ENCODE measurements at places on chromosomes 3 and 15.

DNA sequence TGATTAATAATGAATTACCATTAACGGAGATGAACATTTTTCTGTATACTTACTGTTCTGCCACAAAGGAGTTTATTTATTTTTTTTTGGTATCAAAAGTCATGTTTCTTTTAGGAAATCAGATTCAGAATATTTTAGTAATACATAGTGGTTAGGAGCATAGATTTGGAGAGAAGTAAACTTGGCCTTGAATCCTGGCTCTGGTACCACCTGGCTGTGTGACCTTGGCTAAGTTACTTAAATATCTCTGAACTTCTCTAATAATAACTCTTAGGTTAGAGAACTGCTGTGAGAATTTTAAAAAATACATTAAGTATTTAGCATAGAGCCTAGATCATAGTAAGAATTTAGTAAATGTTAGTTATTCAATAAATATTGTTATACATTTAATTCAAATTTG is 309.1 kb downstream of the RBMS3 start:
- no peak for DNase-seq

DNA sequence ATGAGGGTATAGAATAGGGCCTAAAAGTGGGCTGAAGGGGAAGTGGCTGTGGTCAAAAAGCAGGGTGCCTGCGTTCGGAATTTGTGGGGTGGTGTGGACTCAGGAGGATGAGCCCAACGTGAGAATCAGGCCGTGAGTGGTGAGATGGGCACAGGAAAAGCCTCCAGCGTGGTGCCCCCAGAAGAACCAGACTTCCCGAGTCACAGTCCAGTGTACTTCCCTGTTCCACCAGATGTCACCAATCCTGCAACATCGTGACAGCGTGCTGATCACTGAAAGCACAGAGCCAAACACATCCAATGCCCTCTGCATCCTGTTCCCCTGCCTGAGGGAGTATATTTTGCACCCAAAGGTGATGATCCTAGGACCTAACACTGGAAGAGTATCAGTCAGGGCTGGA is 20.8 kb upstream of the ACAN start:
- DNase-seq, result no peak

GRCh38 chr3:103629391-103629790 is 1194.6 kb downstream of the ZPLD1 start:
- DNase-seq, result no peak

DNA sequence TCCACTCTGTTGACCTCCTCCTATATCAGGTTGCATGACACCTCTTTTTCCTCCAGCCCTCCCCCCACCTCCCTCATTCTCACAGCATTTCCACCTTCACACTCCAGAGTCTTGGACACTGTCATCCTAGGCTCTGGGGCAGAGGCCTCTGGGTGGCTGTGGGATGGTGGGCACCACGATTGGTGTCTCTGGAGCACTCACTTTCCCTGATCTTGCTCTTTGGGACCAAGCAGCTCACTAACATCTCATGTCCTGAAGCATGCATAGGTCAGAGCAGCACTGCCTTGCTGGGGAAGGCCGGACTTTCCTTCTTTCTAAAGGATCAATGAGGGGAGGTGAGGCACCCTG is 14.9 kb downstream of the ZBTB47 start:
- DNase-seq, result no peak

GRCh38 chr15:45180201-45180600 is 7.6 kb downstream of the SHF start:
- no peak for DNase-seq

GRCh38 chr15:31557899-31558298 is 231.3 kb downstream of the KLF13 start:
- no peak for DNase-seq

DNA sequence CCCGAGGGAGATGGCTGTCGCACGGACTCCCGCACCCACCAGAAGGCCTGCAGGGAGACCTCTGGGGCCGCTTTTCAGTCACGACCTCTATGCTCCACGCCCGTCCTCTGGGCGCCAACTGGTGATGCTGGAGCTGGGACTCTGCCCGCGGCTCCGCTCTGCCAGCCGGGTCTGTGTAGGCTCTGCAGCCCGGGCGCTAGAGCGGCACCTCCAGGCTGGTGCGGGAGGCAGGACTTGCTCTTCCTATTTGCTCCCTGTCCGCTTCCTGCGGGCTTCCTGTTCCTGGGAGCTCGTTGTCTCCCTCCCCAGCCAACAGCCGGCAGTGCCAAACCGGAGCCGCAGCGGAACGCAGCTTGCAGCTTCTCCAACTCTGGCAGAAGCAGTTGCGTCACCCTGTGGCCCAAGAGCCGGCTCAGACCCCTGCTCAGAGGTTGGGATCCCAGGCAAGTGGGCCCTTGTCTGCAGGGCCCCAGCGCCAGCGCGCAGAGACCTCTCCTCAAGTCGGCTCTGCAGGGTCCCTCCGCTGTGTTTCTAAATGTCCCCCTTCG is 285.9 kb downstream of the XXYLT1 start:
- peak; percentile 60 for DNase-seq

DNA sequence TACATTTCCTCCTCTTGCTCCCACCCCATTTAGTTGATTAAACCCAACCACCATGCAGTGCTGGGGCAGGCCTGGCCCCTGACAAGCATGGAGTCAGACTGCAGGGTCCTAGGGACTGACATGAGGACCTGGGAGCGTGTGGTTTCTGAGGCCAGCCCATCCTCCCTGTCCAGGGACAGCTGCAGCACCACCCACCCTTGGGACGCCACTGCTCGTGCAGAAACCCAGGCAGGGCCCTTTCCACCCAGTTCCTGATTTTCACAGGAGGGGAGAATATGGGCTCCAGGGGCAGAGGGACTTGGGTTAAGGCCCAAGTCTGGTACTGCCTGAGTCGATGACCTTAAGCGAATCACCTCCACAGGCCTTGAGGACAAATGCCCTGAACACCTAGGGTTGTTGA is 23.7 kb downstream of the PLXND1 start:
- no peak for DNase-seq

DNA sequence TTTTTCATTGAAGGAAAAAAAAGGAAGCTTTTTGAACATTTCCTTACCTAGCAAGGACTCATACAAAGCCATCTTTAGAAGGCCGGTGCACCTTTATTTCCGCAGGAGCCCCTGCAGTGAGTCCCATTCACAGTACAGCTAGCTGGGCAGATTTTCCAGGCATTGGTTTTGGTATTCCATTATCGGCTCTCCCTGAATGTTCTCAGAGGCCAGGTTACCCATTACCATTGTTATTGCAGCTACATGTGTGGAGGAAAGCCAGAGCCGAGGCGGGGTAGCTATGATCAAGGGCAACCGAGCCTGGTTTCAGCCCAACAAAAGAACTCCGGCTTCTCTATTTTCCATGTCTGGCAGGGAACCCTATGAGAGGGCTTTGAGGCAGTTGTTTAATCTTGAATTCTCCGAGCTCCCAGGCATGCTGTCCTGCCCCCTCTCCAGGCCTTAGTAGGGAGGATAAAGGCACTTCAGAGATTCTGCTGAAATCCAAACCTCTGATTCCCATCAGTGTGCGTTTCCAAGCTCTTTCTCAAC is 100.3 kb downstream of the LRRK1 start:
- DNase-seq, result no peak

DNA sequence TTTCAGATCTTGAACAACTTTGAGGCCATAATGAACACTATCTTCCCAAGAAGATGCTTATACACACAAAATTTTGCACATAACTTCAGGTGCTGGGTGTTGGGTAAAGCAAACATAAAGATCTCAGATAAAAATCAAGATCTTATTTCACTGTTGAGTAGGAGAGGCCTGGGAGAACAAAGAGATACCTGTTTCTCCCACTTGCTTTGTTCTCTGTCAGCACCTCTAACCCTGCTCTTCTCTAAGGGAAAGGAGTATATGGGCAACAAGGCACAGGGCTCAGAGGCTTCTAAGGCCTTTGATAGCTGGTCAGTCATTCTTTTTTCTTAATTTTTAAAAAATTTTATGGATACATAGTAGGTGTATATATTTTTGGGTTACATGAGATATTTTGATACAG is 3.6 kb upstream of the GK5 start:
- no peak for DNase-seq

DNA sequence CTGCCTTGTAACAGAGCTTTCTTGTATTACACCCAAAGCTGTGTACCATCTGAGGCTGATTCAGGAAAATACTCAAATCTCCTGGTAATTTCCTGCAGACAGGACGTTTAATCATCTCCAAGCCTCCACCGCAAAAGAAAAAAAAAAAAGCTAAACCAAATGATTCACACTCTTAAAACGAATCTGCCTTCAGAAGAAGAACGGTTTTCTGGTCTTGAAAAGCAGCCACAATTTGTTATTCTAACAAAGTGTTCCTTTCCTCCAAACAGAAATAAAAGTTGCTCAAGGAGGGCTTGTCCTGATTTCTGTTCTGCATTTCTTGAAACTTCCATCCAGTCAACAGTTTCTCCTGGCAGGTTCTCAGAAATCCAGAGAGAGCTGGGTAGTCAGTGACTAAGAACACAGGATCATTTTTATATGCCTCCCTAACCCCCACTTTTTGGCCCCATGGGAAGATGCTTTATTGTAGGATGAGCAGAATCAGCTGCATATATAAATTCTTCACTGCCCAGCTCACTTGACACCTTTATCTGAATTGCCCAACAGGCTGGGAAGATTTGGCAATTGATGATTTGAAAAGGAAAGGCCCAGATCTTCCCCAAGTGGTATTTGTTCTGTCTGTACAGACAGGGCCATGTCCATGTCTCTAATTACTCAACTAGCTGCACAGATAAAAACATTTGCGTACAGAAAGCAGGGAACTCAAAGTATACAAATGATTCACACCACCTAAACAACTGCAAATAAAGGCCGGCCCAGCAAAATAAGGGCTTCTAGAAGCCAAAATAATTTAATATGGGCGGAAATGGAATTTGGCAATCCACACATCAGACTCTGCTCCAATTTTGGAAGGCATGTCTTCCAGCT is 41.0 kb upstream of the PRICKLE2 start:
- peak; percentile 60 for DNase-seq

- no peak for DNase-seq
Observed at GRCh38 chr3:150237490-150237889, 170.6 kb upstream of the TSC22D2 start.

DNA sequence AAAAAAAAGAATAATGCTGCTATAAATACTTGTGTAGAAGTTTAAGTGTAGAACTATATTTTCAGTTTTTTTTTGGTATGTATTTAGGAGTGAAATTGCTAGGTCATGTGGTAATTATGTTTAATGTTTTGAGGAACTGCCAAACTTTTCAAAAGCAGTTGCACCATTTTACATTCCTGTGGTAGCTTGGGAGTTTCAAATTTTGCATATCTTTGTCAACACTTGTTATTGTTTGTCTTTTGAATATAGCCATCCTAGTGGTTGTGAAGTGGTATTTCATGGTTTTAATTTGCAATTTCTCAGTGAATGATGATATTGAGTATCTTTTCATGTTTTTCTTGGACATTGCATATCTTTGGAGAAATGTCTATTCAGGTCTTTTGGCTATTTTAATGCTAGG is 30.4 kb downstream of the SKIL start:
- no peak for DNase-seq

DNA sequence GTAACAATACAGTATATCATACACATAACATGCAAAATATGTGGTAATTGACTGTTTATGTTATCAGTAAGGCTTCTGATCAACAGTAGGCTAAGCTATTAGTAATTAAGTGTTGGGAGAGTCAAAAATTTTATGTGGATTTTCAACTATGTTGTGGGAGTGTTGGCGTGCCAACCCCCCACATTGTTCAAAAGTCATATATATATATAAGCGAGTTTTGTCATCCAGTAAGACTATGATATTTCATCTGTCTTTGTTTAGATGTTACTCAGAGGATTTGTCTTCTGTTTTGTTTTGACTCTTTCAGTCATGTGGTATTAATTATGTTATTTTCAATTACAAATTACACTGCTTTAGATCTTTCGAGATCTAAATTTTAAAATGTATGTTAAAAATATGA is 51.0 kb upstream of the RAP2B start:
- DNase-seq, result no peak

DNA sequence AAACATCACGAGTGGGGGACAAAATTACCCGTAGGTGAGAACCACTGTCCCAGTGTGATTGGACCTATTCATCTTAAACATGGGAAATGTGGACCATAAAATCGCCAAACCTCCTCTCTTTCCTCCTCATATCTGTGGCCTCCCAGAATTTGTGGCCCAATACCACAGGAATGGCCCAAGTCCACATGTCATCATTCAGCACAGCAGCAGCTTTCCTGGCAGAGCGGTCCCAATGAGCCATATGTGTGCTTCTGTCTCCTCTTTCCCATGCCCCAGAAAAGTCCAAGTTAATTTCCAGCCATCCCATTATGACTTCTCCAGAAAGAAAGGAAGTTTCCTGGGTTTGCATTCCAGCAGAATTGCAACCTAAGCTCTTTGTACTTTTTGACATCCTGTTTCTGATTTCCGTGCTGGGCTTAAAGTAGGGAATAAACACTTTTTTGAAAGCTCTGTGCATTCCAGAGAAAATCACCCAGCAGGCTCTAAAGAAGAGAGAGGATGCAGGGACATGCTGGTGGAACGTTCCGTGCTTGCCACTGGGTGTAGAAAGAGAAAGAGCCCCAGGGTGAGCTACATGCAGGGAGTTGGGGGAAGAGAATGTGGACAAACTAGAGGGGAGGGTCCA is 259.4 kb upstream of the PROK2 start:
- DNase-seq, result no peak

DNA sequence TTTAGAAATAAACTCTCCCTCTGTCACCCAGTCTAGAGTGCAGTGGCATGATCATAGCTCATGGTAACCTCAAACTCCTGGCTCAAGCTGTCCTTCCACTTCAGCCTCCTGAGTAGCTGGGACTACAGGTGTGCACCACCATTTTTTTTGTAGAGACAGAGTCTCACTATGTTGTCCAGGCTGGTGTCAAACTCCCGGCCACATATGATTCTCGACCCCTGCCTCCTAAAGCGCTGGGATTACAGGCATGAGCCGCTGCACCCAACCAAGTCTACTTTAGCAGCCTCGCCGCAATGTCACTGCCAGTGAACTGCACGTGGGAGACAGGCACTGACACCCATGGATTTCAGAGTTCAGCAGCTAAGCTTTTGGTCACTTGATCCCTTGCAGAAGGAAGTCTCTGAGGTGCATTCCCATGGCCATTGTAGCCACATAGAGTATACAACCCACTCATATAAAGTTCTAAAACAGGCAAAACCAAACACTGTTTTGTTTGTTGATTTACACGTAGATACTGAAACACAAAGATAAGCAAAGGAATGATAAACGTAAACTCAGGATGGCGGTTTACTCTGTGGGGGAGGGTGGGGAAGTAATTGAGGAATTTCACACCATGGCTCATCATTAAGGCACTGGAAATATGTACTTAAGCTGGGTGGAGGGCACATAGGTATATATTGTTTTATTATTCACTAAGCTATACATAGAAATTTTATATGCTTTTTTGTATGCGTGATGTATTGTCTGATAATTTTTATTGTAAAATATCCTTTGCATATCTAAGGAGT is 115.0 kb downstream of the MEX3B start:
- no peak for DNase-seq
